NCI-H1092 treated with DMSO at 0.1 percent for 48 hours (cell line): ENCODE measurements at places on chromosomes 1 and 21.

DNA sequence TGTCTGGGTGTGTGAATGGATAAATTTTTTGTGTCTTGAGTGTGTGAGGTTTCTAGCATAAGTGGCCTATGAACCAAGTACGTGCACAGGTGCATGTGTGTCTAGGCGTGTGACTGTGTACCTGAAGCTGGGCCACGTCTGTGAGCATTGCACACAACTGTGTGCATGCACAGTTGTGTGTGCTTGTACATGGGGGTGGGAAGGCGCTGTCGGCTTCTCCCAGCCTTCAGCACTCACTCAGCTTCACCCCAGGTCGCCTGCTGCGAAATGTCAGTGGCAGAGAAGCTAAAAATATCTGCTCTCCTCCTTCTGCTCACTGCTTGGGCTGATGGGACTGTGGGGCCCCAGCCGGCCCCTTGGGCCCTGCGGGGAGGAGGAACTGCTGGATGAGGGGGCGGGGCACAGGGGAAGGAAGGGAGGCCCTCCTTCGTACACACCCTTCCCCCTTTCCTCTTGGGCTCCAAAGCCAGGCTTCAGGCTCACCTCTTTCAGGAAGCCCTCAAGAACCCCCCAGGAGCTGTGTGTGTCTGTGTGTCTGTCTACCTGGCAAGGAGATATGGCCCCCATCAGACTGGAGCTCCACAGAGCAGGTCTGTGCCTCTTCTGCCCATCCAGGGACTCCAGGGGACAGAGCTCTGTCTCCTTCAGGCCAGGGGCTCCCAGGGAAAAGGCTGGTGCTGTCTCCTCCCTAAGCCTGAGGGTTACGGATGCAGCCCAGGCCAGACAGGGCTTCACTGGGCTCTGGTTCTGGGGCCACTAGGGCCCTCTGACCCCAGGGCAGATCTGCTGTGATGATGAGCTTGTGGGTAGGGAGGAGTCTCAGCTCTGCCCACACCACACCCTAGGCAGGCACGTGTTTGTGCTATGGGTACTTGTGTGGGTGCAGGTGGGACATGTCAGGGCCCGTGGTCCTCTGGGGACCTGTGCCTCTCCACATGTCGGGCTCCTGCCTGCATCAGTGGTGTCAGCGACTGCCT lies 35.6 kb upstream of the WASF2 start:
- DNase-seq: peak; percentile 33

DNA sequence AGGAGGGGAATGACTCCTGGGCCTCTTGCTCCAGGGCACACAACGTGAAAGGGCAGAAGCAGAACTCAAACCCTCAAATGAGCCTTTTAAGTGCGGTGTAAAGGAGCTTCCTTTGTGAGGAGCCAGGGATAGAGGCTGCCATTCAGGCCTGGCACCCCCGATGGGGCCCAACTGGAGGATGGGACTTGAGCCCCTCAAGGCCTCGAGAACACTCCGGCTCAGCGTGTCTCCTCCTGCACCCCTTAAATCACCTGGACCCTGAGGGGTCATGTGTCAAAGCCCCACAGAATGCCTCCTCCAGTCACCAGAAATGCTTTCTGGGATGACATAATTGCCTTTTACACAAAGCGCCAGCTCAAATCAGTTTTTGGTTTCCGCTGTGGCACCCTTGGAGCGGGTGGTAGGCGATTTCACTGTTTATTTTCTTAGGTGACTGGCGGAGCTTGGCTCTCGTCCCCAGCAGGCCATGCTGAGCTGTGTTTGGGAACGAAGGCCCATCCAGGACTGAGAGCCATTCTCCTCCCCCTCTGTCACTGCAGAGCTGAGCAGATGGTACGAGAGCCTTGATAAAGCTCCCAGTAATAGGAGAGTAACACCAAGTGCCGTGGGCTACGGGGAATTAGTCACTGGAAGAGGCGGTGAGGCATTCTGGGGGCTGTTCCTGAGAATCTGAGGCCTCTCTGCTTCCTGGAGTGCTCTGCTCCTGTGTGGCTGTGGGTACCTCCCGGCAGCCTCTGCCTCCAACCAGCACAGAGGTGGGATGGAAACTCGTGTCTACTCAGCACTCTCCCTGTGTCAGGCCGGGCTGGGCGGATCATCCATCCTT lies 163.0 kb downstream of the GRIK3 start:
- peak; percentile 79 for DNase-seq

GRCh38 chr21:46307625-46308024 lies 16.0 kb downstream of the C21orf58 start:
- DNase-seq: no peak

DNA sequence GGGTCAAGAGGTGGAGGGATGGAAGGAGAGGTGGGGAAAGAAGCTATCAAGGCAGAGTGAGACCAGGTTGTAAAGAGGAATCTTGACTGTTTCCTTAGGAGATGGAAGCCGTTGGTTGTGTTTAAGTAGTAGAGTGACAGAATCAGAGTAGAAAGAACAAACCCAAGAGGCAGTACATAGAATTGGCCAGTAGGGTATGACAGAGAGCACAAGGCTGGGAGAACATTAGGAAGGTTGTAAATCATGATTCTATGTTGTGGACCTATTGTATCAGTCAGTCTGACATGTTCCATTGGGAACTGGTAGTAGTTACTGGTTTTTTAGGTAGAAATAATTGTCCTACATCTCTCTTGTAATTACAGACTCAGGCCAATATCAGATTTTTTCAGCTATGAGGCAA lies 486.9 kb upstream of the USP24 start:
- DNase-seq: no peak

DNA sequence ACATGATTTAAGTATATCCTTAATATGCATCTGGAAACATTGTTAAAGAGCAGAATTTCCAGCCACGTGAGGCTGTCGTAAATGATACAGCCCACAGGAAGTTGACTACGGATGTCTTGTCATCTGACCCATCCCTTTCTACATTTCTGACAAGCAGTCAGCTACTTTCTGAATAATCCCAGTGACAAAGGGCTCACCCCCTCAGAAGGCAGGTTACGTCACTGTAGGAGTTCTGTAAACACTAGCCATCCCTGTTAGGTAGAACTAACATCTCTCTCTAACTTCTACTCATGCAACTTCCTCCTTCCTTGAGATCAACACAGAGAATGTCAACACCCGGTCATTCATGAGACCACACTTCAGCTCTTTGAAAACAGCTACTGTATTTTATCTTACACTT lies 259.2 kb downstream of the GREM2 start:
- no peak for DNase-seq

DNA sequence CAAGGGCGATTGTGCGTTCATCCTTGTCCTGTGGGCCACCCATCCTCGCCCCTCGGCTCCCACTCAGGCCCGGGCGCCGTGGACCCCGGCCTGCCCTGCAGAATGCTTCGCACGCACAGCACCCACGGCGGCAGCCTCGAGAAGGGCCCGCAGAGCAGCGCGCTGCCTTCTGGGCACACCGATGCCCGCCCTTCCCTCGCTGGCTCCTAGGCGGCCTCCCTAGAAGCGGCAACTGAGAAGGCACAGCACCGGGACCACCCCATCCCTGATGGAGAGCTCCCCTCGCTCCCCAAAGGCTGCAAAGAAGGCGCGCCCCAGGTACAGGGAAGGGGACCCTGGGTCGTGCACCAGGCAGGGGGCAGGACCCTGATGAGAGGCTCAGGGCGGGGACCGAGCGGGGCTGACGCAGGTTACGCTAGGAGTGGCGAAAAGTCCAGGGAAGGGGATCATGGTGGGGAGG lies 971 bp downstream of the CAPZB start:
- no peak for DNase-seq

DNA sequence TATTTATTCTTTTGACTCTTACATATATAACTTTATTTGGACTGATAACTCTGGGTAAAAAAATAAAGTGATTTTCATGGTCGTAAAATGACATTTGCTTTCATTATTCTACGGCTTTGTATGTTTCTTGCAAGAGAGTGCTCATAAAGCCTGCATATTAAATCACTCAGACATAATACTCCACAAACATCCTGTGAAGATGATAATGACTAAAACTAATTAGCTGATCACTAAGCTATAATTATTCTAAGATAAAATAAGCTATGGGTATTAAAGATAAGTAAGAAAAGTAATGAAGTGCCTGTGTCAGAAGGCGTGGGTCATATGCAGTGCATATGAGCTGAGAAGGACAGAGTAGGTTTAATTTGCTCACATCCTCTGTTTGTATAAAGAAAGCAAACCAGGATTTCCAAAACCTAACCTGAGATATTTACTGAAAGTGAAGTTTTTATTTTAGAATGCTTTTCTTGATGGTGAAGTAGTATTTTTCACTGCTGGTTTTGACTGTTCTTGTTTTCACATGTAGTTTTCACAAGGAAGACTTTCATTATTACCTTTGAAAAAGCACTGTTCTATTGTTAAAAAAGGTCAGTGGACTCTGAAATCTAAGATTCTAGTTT lies 278.8 kb downstream of the AMY1C start:
- DNase-seq: no peak

- DNase-seq: no peak
These were observed 2.1 kb upstream of the LPGAT1 start for GRCh38 chr1:211832661-211833060.

DNA sequence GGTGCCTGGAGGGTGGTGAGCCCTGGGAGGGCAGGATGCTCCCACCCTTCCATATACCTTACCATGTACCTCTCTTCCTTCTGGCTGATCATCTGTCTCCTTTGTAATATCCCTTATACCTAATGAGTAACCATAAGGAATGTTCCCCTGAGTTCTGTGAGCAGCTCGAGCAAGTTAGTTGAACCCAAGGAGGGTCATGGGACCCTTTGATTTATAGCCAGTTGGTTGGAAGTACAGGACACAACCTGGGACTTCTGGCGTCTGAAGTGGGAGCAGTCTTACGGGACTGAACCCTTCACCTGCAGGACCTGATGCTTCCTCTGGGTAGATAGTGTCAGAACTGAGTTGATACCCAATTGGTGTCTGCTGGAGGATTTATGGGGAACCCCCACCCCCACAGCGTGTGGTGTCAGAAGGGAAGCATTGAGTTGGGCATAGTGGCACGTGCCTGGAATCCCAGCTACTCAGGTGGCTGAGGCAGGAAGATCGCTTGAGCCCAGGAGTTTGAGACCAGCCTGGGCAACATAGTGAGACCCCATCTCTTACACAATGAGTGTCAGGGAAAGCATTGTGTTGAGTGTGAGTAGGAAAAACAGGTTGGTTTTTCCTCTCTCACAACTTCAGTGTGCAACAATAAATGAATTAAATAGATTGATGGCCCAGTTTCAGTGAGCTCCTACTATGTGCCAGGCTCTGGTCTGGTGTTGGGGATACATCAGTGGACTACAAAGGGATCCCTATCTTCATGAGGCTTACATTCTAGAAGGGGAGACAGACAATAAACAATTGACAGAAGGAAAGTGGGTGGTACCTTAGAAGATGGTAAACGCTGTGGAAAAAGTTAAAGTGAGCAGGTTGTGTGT lies 16.0 kb downstream of the DNAJC16 start:
- DNase-seq: no peak
